Coronary artery (tissue), 2 donors: ENCODE measurements at places on chromosomes 4 and X.

DNA sequence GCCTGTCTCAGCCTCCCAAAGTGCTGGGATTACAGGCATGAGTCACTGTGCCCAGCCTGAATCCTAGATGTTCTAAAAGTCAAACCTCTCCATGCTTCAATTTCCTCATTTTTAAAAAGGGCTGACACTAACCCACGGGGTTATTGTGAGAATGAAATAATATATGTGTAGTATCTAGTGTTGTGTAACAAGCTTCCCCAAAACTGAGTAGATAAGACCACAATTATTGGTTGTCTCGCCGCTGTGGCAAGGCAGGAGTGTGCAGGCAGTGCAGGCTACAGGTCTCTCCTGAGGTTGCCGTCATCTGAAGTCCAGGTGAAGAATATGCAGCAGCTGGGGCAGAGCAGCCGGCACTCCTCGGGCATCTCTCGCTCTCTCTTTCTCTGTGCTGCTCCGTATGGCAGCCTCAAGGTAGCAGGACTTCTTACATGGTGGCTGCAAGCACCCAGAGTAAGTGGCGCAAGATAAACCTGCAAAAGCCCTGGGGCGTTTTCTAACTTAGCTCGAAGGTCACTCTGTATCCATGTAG, 30.9 kb downstream of the RAB33B start:
- no peak for DNase-seq

DNA sequence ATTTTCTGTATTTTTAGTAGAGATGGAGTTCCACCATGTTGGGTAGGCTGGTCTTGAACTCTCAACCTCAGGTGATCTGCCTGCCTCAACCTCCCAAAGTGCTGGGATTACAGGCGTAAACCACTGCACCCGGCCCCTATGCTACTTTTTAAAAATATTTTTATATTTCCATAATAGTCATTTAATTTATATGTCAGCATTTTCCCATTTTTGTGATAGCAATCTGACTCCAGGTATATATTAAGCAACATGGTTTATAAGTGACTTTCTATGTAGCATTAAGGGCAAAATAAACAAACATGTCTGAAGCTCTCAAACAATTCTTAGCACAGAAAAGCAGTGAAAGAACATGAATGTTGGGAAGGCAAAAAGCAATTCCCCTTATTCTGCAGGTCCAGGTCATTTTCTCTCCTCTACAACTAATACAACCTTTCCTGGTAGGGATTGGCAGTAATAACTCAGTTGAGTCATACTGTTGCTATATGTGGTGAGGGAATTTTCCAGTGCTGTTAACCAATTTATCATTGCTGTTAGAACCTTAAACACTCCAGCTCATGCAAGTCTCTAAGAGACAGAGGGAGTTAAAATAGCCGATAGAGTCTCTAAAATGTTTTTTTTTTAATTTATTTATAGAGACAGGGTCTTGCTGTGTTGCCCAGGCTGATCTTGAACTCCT, 24.0 kb downstream of the SMIM14 start:
- no peak for DNase-seq

- DNase-seq: no peak
Observed at GRCh38 chr4:150070464-150071170, 7.6 kb upstream of the DCLK2 start.

DNA sequence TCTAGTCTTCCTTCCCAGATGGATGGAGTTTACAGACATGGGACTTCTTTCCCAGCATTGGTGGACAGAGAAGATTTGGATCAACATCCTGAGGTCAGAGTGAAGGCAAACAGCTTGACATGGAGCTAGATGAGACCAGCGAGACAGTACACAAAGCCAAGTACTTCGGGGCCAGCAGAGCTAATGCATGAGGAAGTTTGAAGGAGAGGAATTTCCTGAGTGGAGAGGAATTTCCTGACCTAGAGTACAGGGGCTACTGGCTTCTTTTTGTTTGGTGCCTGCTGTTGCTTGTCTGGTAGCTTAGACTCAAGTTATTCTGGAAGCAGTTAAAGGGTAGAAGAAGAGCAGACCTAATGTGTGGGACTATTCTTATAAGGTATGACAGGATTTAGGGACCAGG, 69.1 kb upstream of the EOLA2 start:
- DNase-seq: no peak

- no peak for DNase-seq
Observed at GRCh38 chr4:92060333-92060732, 243.4 kb upstream of the GRID2 start.

DNA sequence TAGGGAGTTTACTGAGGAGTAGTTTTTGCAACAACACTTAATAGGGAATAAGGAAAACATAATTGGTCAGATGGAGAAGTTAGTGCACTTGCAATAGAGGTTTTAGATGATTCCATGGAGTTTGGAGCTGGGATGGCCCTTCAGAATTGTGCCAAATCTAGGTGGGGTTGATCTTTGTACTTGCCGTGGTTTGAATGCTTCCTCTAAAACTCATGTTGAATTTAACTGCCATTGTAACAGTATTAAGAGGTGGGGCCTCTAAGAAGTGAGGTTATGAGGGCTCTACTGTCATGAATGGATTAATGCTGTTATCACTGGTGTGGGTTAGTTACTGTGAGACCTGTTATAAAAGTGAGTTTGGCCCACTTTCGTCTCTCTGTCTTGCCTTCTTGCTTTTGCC, 94.4 kb upstream of the BOD1L1 start:
- DNase-seq: no peak

GRCh38 chr4:25666031-25666630, 10.5 kb downstream of the SLC34A2 start:
- no peak for DNase-seq

DNA sequence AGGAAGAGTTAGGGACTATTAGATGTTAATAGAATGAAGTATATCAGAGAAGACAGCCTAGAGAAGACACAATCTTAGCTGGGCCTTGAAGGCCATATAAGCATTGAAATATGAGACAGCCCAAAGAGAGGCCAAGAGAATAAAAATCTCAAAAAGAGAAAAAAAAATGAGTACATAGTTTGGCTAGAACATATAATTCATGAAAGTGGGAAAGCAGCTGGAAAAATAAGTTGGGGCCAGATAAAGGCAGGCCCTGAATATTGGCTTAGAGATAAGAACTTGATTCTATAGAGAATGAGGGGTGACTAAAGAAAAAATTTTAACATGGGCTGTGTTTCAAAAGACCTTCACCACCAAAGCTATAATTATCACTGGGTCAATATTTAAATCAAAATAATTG, 7.4 kb upstream of the UTP3 start:
- no peak for DNase-seq

GRCh38 chrX:63740382-63740781, 44.6 kb downstream of the ARHGEF9 start:
- no peak for DNase-seq

- DNase-seq: peak; percentile 70
Observed at GRCh38 chr4:2761035-2761923, 5.1 kb upstream of the TNIP2 start.

DNA sequence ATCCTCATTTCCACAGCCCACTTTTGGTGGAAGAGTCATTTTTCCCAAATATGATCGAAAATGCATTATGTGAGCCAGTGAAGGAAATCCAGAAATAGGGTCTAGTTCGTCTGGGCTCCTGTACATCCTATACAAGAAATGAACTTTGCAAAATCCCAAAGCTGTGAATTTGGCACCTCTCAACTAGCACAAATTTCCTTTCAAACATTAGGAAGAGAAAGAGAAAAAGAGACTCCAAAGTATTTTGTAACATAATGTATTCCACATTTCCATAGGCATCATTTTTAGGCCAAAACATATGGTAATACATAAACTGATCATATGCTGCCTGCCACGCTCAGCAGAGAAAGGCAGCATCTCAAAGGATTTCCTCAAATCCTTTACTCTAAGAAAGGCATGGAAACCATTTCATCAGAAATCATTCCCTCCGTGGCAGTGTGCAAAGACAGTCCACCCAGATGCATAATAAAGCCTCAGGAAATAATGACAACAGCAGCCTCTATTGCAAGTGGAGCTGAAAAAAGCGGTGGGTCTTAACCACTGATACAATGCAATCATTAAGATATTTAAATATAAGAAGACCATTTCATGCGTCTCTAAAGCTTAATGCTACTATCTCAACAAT, 56.8 kb downstream of the ANOS1 start:
- no peak for DNase-seq

- DNase-seq: no peak
Observed at GRCh38 chrX:13569479-13570260, at the start of gene EGFL6. Gene EGFL6 (plus strand): TSS chrX:13569601. CDS start chrX:13569862, 261 bp downstream.

GRCh38 chr4:17490575-17491059, 21.3 kb downstream of the QDPR start:
- no peak for DNase-seq

- no peak for DNase-seq
Observed at GRCh38 chr4:94332983-94333590, 9.5 kb downstream of the HPGDS start.
